CD4-positive, alpha-beta T cell treated with Interleukin-6 at 100 ng/mL for 8 hours (primary cell): ENCODE measurements at places on chromosomes 6 and 20.

GRCh38 chr20:3890999-3891929, 2.1 kb downstream of the PANK2 start:
- no peak for DNase-seq

DNA sequence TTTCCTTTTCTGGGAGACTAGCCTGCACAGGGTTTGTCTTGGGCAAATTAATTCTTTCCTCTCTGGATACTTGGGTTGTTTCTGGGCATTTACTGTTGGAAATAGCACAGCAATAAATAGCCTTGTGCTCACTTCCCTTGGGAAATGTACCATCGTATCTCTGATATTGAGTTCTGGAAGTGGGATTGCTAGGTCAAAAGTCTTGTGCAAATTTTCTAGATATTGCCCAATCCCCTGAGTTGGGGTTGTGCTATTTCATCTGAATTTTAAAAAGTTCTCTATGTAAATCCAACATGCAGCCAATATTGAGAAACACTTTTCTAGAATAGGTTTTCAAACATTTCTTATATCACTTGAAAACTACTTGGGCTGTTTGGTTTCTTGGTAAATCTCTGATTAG, 64.0 kb upstream of the ELOVL5 start:
- no peak for DNase-seq

- DNase-seq: no peak
Measured at GRCh38 chr6:84798257-84798656, 33.9 kb upstream of the TBX18 start.

GRCh38 chr6:134047673-134048072, 4.8 kb downstream of the SLC2A12 start:
- DNase-seq: no peak
